ENCODE measurements at places on chromosomes 1 and 21. TPM values are rescaled to one million over a fixed set of nuclear protein-coding genes. Genes with fewer than 3 reads are reported as not detected.

KPRP gene
- total RNA-seq, result not detected

VSIG8 gene
- total RNA-seq, result not detected

C1orf210 gene
- 0.14 TPM for total RNA-seq

GRCh38 chr1:162023181-162023546 is 505 bp downstream of the OLFML2B start:
- ATAC-seq, result peak; percentile 43

GBP7 gene
- not detected for total RNA-seq

GRCh38 chr1:8026976-8027747 is 1.1 kb upstream of the ERRFI1 start:
- ATAC-seq, result no peak

GRCh38 chr1:240833075-240833474 is 221.1 kb upstream of the GREM2 start:
- ATAC-seq, result no peak

- ATAC-seq, result no peak
Observed at GRCh38 chr1:72586023-72586685, 303.8 kb upstream of the NEGR1 start.

DNA sequence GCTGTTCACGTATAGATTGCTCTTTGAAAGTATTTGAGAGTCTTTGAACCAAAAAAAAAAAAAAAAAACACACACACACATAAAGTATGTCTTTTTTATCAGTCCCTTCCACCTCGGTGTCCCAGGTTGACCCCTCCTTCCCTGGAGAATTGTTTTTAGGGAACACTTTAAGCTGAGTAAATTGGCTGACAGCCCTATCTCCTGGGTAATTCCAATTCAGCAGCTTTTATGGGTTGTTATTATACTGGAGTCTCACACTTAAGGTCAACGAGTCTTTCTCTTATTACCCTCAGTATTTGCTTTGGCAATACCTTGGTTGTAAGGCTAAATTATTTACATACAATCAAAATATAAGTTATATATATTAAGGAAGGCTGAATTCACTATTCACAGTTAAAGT is 69.4 kb downstream of the SLC30A10 start:
- ATAC-seq, result no peak

GRCh38 chr1:183173828-183174227 is 12.2 kb upstream of the LAMC2 start:
- no peak for ATAC-seq

SERTAD4 gene
- 3.9 TPM for total RNA-seq

MYCL gene
- total RNA-seq, result 79.7 TPM

FH gene
- total RNA-seq, result 59.4 TPM

All from motor neuron (in vitro differentiated cells).